CD4-positive, alpha-beta T cell treated with Interleukin-15 for 4 hours (primary cell): ENCODE measurements at places on chromosomes 11 and 22.

DNA sequence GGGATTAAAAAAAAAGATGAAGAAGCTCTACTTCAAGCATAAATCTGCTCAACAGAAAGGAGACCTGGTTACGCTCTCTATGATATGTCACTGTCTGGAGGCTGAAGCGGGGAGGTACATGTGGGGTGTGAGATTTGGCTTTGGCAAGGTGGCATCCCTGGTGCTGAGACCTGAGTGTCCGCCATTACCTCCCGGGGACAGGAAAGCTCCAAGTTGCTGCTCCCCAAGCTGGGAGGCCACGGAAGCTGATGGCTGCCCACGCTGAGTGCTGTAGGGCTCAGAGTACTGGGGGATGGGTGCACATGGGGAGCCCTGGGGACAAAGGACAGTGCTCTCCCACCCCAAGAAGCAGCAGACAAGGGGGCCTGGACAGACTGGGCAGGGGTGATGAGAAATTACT, 167.9 kb downstream of the DSCAML1 start:
- no peak for DNase-seq

GRCh38 chr11:20397281-20397680, 9.8 kb downstream of the PRMT3 start:
- DNase-seq = peak; percentile 32

GRCh38 chr11:11961399-11962028, 46.9 kb downstream of the DKK3 start:
- no peak for DNase-seq

DNA sequence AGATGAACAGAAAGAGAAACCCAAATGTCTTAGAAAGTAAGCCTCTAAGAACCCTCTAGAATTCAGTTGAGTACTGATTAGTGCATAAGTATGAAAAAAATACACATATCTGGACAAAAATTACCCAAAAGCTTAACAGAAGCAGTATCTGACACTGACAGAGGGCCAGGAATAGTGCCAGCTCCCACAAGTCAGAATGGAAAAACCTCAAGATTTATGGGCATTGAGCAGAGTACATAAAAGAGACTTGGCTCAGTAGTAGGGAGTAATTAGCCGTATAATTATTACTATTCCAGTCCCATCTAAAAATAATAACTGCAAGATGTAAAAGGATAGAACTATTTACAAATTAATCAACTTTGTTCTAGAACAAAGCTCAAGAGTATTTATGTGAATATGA, 834.5 kb downstream of the FAM181B start:
- no peak for DNase-seq

GRCh38 chr11:129364143-129364654, 11.4 kb upstream of the BARX2 start:
- DNase-seq = peak; percentile 67
